Cerebellar nuclear complex (tissue), 1 donor: ENCODE measurements at places on chromosomes 5 and 9.

GRCh38 chr9:136694163-136694871, 7.1 kb upstream of the AGPAT2 start:
- no peak for DNase-seq

DNA sequence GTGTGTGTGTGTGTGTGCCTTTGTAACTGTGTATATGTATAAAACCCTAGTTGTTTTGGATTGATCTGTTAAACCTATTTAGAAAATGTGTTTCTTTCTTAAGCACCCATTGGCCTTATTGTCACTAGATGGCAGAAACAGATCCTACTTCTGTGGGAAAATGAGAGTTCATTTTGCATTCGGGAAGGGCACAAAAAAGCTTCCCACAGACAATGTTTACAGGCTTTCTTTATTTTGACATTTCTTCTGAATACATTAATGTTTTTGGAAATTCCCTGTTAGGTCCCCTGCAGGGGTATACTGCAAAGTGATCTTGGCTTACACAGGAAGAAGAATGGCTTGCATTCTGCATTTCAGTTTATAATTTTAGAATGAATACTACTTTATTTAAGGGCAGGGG, 481.8 kb upstream of the ARRDC3 start:
- DNase-seq: no peak

DNA sequence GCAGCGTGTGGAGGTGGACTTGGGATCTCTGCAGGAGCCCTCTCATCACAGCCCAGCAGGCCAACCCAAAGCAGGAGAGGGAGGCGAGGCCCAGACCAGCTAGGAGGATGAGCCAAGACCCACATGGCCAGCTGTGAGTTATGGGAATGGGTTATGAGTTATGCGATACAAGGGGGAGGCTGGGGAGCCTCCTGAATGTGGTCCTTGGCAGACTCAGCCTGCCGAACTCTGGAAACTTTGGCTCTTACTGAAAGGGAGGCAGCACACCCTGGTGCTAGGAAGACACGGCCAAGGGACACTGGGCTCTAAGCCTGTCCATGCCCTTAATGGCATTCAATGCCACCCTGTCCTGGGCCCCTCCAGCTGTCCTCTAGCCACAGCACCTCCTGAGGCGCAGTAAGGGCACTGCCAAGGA, 7.7 kb upstream of the VAV2 start:
- DNase-seq: no peak

GRCh38 chr9:136916330-136917184, 28.0 kb downstream of the FBXW5 start:
- DNase-seq: no peak

DNA sequence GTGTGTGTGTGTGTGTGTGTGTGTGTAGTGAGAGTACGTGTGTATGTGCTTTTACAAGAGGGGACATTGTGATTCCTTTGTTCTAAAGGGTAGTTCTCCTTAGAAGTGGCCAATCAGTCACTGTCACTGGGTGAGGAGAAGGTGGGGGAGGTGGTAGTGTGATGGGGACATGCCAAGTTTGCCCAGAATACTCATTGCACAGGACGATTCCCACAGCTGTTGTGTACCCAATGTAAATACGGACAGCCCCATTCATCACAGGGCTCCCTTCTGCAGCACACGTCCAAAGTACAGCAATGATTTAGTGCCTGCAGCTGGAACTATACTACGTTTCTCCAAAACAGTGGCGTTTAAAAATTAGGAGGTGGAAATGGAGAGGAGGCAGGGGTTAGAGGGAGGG, 287.8 kb downstream of the TLR4 start:
- DNase-seq: no peak

- no peak for DNase-seq
Measured at GRCh38 chr5:136810261-136810801, 445.0 kb upstream of the TRPC7 start.

- no peak for DNase-seq
Measured at GRCh38 chr9:32487981-32488380, 38.0 kb downstream of the RIGI start.

DNA sequence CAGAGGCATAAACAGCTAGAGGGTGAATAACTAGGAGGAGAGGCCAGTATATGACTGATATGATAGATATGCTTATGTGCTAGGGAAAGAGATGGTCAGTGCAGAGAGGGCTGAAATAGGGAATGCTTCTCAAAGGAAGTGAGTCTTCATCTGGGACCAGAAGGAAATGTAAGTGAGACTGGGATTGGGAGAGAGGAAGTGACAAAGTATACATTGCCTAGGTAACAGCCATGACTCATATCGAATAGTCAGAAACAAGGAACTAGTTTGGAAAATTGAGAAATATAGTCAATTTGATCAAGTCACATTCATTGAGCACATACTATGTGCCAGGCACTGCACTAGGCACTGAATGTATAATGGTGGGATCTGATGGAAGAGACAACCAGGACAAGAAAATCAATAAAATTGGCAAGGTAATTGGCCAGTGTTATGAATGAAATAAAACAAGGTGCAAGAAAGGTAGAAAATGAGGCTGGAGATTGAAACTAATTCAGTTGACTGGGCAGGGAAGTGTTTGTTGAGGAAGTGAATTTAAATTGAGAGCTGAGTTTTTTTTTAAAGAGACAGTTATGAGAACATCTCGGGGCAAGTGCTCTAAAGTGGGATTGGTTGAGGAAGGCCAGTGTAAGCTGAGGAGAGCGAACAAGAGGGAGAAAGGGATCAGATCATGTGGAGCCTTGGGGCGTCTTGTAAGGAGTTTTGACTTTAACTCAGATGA, 4.3 kb downstream of the ERAP2 start:
- no peak for DNase-seq

DNA sequence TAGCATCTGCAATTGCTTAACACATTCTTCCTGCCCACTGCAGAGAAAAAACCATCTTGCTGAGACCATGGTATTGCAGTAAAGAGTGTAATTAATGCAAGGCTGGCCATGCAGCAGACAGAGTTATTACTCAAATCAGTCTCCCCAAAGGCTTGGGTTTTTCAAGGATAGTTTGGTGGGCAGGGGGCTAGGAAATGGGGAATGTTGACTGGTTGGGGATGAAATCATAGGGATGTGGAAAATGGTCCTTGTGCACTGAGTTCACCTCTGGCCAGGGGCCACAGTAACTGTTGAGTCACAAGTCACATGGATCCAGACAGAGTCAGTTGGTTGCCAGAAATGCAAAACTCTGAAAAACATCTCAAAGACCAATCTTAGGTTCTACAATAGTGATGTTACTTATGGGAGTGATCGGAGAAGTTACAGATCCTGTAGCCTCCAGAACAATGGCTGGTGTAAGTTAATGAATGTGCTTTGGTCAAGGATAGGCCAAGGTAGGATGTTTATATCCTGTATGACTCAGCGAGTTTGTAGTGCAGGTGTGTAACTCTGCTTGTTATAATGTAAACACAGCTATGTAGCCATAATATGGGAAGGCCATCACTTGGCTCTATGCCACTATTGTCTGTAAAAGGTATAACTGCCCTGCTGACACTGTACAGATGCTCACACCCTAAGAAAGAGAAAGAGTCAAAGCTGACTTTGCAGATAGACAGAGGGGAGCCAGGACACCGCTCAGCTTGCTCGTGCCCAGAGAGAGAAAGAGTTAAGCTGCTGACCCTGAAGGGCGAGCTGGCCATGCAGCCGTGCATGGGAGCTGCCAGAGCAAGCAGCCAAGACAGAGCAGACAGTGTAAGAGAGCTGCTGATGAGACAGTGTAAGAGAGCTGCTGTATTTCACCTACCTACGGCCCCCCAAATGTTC, 27.2 kb downstream of the C9orf152 start:
- DNase-seq: no peak

GRCh38 chr5:61881821-61882487, 424.1 kb upstream of the KIF2A start:
- no peak for DNase-seq

DNA sequence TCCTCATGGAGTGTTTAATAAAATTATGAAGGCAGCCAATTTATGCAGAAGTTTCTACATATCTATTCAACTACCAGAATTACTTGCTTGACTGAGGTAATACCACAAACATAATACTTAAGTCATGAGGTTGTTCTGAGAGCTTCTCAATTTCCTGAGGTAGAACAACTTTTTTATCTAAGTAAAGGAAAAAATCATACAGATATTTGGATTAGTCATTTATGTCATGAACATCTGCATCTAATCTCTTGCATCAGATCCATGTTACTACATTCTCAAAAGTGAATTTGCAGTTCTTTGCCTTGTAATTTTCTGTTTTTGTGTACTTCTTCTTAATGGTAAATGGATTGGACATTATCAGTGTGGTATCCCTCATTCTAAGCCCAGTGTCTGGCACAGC, 60.4 kb upstream of the RGMB start:
- no peak for DNase-seq

DNA sequence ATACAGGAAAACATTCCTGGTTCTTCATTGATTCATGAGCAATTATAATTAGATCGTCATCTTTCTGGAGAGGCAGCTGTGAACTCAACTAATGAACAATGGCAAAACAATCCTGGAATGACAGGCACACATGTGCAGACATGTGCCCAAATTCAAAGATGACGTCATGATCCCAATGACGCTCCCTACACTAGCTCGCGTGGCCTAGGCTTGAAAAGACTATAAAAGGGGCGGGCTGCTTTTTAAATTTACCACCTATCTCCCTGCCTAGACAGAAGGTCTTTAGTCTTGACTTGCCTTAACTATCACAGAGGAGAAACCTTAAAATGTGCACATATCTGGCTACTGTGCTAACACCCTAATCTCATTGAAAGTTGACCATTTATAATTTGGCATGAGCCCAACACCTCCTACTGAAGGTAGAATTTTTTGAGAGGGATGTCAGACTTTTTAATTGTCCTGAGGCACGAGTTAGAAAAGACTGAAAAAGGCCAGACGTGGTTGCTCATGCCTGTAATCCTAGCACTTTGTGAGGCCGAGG, 88.2 kb downstream of the PRRT1B start:
- DNase-seq: no peak

DNA sequence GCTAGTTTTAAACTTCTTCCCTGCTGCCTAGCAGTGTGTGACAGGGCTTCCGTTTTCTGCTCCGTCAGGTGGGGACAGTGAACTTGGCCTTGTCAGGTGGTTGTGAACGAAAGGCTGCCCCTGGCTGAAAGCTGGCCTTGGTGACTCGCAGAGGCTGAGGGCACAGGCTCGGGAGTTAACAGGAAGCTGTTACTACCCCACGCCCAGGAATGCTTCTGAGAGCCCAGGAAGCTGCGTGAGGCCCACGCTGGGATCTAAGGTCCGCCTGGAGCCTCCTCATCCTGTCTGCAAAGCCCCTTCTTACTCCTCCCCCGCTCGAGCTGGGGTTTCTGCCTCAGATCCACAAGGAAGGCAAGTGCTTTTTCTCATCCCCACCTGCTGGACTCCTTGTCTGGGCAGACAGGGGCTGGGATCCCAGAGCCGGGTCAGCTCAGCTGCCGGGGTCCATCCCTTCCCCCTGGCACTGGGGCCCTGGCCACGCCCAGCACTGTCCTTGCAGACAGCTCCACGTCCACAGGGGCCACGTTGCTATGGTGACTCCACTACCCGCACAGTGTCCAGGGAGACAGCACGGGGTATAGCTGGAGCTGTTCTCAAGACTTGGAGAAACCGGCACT, 124.7 kb upstream of the TBC1D2 start:
- DNase-seq: no peak

DNA sequence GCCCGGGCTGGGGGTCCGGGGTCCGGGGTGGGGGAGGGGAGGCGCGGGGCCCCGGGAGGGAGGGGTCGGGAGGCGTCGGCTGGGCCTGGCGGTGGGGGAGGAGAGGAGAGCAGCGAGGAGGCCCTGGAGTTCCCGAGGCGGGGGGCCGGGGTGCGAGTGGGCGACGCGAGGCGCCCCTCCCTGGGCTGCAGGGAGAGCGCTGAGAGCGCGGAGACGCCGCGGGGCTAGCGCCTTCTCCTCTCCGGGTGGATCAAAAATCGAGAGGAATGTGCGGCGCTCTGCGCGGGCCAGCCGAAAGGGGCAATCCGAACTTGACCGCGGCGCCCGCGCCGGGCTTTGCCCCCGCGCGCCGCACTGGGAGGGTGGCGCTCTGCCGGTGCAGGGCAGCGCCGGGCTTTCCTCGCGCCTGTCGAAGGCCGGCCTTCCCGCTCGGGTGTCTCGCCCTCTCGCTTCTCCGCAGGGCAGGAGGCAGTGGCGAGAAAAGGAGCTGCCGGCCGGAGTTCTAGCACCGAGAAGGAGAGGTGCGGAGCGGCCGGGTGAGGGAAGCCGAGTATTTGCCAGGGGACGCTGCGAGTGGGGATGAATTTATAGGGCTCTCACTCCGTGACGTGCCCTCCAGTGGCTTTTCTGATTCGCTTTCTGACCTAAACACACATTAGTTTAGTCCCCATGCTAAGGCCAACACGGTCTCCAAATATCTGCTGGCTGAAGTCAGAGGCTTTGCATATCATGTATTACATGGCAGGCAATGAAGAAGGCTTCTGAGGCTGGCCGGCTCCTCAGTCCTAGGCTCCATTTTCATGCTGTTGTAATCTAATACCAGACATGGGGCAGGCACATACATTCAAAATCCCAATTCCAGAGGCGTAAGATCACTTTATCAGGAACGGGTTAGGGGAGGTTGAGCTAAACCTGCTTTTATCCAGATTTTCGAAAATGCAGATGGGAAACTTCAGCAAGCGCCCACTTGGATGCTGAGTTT, 503 bp upstream of the GDNF start:
- no peak for DNase-seq

- no peak for DNase-seq
Measured at GRCh38 chr9:70484232-70485130, 70.0 kb upstream of the KLF9 start.

- DNase-seq: no peak
Measured at GRCh38 chr5:5079876-5080275, 60.3 kb upstream of the ADAMTS16 start.

GRCh38 chr5:53815471-53815870, 255.0 kb downstream of the NDUFS4 start:
- no peak for DNase-seq

GRCh38 chr5:181260720-181261319, at the start of gene TRIM52:
TSS of gene TRIM52 (minus strand) at chr5:181261143. CDS start at chr5:181260813, 330 bp downstream.
- DNase-seq: no peak

DNA sequence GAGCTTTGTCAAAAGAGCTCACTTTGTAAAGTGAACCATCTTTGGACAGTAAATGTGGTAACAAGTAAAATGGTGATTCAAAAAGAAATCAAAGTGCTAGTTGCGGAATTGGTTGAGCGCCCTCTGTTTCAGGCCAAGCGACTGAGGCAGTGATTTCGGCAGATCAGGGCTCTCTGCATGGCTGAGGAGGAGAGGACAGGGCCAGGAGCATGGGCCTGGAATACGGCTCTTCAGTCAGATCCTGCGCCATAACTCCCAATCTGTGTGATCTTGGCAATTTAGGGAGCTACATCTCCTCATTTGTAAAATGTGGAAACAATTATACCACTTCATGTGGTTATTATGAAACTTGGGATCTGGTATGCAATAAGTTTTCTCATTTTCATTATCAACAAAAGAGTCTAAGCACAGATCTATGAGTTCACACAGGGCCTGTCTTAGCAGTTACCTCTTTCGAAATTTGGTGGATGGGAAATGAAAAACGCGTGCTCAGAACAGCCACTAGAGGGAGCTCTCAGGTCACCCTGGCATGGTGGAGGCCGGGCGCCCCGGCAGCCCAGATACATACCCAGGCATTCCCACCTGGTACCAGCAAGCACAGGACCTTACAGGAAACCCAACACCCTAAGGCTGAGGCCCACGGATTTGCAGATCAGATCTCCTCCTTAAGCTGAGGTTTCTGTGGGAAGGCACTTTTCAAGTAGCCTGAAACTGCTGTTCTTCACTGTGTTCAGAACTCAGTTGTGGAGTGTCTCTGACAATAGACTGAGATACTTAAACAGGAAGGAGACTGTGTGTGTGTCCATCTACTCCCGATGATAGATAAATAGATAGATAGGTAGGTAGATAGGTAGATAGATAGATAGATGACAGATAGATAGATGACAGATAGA, 303.7 kb downstream of the RAB3C start:
- peak; percentile 8 for DNase-seq

GRCh38 chr5:118224546-118224945, 763.8 kb downstream of the DTWD2 start:
- DNase-seq: no peak
